NCI-H226 (cell line): ENCODE measurements at places on chromosomes 12 and 14.

- no peak for DNase-seq
Observed at GRCh38 chr14:71231521-71232393, 324.5 kb downstream of the PCNX1 start.

GRCh38 chr12:38373784-38374183, 57.2 kb downstream of the ALG10B start:
- DNase-seq: no peak

DNA sequence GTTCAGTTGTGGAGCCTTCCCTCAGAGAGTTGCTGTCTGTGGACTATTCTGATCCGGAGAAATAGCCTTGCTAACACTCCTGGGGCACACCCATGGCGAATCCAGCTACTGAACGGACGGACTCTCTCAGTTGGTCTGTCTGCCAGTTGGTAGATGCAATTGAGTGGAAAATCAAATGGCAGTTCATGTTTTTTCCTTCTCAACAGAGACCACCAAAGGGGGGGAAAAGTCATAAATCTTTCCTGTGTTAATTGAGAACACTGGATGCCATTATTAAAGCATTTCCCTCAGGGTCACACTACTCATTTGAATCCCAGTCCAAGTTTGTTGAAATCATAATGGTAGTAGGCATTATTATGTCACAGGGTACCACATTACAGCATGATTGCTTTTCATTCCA, 354.3 kb upstream of the FAR2 start:
- no peak for DNase-seq

DNA sequence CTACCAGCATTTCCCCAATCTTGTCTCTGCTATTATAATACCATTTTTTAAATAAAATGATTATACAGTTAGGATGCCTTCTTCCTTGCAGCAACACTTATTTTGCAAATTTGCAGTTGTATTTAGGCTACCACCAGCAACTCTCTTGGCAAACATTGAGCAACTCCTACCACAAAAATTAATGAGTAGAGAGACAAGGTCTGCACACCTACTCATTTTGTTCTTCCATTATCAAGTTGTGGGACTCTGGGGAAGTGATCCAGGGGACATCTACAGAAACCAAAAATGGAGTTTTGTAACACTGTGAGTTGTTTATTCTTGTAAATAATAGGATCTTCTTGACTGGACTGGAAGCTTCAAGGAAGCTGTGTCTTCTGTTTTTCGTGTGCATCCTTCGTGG, 38.6 kb downstream of the DGLUCY start:
- DNase-seq: no peak

- no peak for DNase-seq
Observed at GRCh38 chr14:82180139-82180538, 646.5 kb upstream of the SEL1L start.

DNA sequence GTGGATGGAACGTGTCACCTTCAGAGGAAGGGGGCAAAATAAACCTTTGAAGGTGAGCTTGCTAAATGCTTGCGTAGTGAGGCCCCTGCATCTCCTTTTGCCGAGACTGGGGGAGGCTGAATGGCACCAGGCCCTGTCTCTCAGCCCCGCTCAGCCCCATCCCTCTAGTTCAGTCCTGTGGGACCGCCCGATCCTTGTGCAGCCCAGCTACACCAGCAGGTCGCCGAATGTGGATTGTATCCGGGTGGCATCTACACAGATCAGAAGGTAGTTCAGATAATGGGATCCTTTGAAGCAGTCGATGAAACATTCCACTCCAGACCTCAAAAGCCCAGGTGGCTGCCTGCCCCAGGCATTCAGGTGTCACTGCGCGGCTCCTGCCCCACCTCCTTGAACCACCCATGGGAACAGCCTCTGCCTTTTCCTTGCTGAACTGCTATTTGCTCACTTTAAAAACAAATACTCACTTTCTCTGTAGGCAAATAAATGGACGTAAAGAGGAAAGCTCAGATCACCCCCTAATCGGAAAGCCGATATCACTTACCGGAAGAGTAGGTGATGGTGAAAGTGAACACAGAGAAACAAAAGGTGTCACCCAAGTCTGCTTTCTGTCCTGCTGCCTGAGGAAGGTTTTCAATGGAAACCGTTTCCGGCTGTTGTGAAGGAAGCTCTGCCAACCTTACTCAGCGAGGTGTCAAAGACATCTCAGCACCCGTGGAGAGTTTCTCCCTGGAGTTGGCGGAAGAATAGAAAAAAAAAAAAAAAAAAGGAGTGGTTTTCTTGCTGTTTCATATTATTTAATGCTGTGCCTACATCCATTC, 100.3 kb upstream of the NCOR2 start:
- DNase-seq: no peak

GRCh38 chr12:63294327-63294632, 143.3 kb upstream of the AVPR1A start:
- DNase-seq: peak; percentile 73

DNA sequence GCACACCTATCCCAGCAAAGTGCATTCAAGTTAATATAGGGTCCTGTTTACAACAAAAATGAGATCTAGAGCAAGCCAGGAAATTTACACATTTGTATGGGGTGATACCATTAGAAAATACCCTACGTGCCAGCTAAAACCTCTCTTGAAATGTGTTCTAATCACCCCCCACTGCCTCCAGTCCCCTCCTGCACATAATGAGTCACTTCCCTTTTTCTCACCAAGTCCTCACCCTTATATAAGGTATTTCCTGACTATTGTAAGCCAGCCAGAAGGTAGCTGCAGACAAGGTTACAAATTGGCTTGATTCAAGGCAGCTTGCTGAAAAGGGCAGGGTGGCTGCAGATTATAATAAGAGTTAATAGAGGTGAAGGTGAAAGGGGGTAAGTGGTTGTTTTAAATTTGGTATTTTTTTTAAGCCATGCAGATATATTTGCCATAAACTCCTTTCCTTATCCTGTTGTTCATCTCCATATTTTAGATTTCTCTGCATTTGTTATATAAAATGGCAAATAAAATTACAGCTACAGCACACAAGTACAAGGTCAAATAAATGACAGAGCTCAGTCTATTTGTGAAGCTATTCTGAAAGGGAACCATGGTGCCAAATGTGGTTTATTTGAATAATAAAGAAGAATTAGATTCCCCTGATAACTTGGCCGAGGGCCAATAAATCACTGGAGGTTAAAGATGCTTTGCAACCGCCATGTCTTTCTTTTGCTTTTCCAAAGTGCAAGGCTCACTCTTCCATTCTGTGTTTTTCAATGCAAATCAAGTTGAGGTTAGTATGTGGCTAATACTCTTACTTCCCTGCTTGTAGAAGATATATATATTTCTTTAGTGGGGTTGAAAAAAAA, 385.9 kb downstream of the EGLN3 start:
- DNase-seq: peak; percentile 94

DNA sequence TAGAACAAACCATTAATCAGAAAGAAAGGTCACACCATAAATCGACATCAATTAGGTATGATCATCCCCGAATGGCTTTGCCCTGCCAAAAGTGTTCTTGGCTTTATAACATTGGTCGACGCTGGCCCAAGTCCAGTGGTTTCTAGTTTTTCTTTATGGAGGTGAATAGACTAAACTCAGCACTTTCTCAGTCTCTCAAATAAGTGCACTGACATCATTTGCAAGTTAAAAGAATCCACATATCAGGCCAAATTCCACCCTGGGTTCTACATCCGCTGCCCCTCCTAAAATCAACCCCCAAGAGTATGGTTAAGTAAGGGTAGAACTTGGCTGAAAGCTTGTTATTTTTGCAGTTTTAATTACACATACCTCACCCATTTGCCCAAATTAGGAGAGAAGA, 314.3 kb downstream of the C12orf75 start:
- DNase-seq: no peak

- DNase-seq: no peak
Observed at GRCh38 chr14:45868377-45868776, 615.4 kb upstream of the MIS18BP1 start.

GRCh38 chr14:36344211-36344610, 23.8 kb upstream of the MBIP start:
- no peak for DNase-seq

GRCh38 chr12:103494734-103495468, 867 bp downstream of the C12orf42 start:
- DNase-seq: no peak

DNA sequence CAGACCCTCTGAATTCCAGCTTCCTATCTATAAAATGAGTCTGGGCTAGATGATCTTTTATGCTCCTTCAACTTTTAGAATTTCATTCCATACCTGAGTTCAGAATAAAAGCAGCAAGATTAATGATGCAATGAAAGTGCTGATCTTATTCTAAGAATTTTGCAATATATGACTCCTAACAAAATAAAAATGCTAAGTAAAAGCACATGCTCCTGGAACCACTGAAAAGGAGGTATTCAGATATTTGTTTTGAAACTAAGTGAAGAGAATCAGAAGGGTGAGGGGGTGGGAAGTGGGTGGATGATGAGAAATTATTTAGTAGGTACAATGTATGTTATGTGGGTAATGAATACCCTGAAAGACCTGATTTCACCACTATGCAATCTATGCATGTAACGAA, 216.6 kb downstream of the PTPRO start:
- DNase-seq: no peak

DNA sequence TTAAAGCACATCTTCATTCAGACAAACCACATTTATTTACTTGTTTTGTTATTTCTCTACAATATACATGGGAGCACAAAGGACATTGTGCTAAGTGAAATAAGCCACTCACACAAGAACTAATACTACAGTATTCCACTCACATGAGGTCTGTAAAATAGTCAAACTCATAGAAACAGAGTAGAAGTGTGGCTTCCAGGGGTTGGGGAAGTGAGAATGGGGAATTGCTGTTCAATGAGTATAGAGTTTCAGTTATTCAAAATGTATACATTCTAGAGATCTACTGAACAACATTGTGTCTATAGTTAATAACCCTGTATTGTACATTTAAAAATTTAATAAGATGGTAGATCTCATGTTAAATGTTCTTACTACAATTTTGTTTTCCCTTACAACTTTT, 88.8 kb downstream of the ATXN7L3B start:
- DNase-seq: no peak

DNA sequence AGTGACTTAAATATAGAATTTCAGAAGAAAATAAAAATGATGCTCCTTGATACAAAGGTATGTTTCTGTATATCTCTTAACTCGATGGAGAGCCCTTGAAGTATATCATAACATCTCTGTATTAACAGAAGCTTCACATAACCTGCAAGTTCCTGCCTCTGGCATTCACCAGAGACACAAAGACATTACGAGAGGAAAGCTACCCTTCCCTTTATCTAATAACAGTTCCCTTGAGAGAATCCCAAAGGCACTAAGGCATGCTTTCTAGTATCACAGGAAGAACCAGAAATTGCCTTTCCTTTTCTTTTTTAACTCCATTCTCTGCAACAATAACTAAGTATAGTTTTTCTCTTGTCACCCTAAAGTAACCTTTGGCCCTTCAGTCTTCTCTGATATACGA, 164.5 kb downstream of the MGAT4C start:
- no peak for DNase-seq

GRCh38 chr12:131348231-131348630, 362.7 kb upstream of the SFSWAP start:
- DNase-seq: no peak

GRCh38 chr14:74595006-74595735, 16.9 kb downstream of the LTBP2 start:
- no peak for DNase-seq

- no peak for DNase-seq
Observed at GRCh38 chr14:34655959-34656358, 26.0 kb upstream of the SNX6 start.

DNA sequence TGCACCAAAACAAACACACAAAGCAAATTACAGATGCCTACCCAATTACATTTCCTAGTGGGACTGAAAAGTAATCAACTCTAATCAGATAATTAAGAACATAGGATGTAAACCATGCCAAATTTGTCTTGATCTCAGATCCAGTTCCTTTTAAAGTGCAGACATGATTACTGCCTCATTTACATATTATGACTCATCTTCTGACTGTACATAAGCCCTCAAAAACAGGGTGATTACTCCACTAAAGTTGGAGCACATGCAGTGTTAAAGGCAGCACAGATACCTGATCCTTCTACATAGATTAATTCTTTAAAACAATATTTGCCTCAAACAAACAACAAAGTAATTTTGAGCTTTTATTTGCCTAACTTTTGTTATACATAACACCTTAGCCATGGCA, 337.2 kb downstream of the RPS29 start:
- peak; percentile 18 for DNase-seq

DNA sequence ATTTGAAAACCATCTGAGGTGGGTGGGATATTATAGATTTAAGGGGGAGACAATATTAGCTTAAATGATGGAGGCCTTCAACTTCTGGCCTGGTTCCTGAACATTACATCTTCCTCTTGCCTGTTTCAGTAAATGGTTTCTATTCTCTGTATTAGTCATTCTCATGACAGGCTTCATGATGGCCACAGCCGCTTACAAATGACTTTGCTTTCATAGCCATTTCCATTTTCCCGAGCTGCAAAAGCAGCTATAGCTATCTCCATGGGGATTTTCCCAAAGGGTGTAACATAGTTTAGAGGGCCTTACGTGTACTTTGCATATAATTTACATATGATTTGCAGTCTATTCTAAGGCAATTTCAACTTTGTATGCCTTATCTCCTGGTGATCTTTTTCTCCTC, 121.8 kb downstream of the NRXN3 start:
- no peak for DNase-seq

DNA sequence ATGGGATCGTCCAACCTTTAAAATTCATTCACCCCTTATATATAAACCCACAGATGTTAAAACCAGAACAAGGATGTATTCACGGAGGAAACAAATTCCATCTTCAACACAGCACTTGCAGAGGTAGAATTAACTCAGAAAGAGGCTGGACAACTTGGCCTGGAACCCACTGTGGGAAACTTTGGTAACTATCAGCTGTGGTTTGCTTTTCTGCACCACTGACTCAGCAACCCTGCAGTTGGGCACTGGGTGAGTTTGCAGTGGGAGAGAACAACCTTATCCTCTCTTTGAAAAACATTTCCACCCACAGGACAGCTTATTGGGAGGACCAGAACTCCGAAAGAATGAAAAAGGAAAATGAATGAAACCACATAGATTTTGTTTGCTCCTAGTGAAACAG, 66.3 kb downstream of the ZNF664 start:
- peak; percentile 59 for DNase-seq

- no peak for DNase-seq
Observed at GRCh38 chr14:50055461-50056228, 60.7 kb downstream of the VCPKMT start.

DNA sequence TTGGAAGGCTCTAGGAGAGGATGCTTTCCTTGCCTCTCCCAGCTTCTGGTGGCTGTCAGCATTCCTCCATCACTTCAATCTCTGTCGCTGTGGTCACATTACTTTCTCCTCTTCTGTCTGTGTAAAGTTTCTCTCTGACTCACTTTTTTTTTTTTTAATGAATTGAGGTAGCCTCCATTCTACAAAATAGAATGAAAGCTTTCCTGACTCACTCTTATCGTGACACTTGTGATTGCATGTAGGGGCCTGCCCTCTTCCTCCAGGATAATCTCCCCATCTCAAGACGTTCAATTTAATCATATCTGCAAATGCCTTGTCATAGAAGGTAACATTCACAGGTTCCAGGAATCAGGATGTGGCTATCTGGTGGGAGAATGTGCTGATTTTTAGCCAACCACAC, 153.5 kb upstream of the HMGA2 start:
- peak; percentile 73 for DNase-seq
